Cortex of kidney (tissue), 1 donor: ENCODE measurements at places on chromosomes 1 and 21.

- no peak for DNase-seq
Measured at GRCh38 chr1:223645903-223646302, 19.6 kb downstream of the CAPN8 start.

DNA sequence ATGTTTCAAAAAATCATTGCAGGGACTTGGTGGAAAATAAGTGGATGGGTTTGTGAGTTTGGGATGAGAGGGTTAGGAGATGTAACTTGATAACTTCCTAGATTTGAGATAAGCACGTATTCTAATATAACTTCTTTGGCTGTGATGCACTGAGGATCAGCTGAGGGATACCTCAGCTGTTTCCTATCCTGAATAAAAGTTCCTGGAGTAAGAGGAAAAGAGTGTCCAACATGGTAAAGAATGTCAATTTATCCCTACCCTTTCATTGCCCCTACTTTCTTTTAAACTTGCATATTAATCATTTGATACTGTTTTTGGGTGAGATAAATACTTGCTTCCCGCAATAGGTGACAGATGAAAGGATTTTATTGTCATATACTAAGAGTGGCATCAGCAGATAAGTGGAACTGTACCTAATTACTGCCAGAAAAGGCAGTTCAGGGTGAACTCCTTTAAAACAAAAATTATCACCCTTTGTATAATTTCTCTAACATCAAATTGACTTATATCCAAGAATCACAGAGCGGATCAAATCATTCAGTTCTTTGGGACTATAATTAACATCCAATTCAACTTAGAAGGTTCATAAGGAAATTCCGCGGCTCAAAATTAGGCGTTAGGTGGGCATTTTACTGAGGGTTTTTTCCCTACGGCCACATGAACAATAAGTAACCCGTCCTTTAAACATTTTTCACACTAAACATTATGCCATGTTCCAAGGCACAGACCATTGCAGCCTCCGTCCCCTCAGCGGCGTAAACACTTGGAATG is 1.4 kb upstream of the SUCO start:
- DNase-seq = no peak

- no peak for DNase-seq
Measured at GRCh38 chr1:177355575-177355974, 184.8 kb downstream of the BRINP2 start.

DNA sequence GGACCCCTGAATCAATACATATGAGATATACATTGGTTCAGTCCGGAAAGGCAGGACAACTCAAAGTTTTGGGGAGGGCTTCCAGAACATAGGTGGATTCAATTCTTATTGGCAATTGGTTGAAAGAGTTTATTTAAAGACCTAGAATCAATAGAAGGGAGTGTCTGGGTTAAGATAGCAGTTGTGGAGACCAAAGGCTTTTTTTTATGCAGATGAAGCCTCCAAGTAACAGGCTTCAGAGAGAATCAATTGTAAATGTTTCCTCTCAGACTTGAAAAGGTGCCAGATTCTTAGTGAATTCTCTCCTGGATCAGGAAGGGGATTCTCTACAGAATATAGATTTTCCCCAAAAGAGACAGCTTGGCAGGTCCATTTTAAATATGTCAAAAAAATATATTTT is 27.0 kb upstream of the CD5L start:
- no peak for DNase-seq

GRCh38 chr21:45386336-45386727 is 18.6 kb upstream of the COL18A1 start:
- DNase-seq = no peak

DNA sequence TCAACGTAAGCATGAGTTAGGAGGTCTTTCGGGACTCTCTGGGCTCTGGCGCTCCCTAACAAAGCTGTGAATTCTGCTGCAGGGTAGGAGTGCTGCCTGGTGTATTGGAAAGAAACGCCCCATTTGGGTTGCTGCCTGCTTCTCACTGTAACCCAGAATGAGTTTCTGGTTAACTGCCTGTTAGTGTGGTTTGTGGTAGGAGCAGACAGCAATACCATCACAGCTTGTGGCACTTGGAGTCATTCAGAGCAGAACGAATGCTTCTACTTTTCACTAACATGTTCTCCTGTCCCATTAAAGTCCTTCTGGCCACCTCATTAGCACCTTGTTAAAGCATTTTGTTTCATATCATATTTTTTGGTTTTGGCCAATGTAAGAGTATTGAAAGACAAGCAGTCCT is 18.1 kb downstream of the MAP3K7CL start:
- no peak for DNase-seq

GRCh38 chr1:161954050-161954449 is 69.6 kb downstream of the OLFML2B start:
- no peak for DNase-seq

DNA sequence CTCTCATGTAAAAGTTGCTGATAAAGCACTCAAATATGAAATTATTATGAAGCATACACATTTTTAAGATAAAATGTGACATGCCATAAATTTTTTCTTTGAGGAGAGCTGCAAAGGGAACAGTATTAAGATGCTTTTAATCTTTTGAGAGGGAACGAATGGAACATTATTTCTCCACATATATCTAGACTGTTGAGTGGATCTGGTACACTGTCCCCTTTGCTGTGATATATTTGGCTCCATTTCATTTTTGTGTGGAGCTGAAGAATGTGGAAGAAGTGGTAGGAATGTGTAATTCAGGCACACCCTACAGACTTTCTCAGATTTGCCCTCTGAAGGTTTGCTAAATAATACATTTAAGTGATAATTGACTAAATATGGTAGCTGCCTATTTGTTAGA is 31.7 kb downstream of the PGM1 start:
- DNase-seq = no peak

- DNase-seq = no peak
Measured at GRCh38 chr1:1205769-1206375, 520 bp downstream of the TNFRSF18 start.

DNA sequence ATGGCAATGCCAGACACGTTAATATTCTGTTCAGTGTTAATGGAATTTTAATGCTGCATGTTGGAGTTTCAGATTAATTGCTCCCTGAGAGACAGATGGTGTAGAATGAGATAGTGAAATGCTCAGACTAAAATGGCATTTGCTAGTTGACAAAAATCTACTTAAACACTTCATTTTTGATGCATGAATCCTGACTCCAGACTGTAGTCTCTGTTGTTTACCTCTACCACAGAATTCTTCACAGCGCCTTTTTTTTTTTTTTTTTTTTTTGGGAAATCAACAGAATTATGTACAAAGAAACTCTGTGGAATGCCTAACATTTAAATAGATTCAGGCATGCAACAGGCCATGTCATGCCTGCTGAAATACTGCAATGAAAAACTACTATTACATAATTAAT is 111.3 kb downstream of the PLPPR5 start:
- no peak for DNase-seq

GRCh38 chr1:41241749-41242341 is at the start of gene SCMH1:
TSS of gene SCMH1 (minus strand) at chr1:41242306. CDS start at chr1:41186133, 56,173 bp downstream.
- DNase-seq = no peak

DNA sequence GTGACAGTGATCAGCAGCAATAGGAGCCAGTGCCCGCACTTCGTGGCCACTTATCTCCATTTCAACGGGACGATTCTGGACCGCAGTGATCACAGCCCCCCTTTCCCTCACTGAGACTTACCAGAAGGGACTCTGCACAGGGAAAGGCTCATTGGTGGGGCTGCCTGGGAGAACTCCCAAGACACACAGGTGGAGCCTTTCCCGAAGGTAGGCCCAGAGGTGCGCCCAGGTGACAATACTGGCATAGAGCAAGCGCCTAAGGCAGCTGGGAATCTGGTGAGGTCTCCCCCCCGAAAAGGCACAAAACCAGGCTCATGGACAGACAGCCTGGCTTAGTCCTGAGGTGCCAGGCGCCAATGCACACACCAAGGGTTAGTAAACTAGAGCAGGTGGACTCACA is 318.9 kb downstream of the AJAP1 start:
- DNase-seq = no peak

DNA sequence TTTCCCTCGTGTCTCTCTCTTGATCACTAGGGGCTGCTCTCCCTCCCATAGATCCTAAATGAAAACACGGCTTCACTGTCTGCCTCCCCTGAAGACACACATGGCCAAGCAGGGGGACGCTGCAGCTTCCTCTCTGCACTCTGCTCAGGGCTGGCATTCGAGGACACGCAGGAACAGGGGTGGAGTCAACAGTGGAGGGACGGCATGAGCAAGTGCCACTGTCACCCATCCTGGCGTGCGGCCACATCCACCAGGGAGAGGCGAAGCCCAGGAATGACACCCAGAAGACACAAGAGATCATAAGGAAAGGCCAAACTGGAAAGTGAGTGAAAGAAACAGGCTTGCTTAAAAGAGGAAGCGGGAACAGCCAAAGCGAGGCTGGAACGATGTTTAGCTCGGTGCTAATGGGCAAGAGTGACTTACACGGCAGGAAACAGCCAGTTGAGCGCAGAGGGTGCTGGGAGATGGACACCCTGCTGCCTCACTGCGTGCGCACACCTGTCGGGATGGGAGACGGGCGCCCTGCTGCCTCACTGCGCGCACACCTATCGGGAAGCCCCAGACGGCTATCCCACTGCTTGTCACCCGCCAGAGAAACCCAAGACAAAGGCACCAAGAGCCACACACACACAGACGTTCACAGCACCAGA is 13.6 kb upstream of the C1QTNF12 start:
- no peak for DNase-seq

GRCh38 chr1:10904396-10905358 is 107.8 kb upstream of the TARDBP start:
- DNase-seq = no peak

GRCh38 chr1:162709870-162710269 is 77.6 kb downstream of the DDR2 start:
- no peak for DNase-seq

- DNase-seq = no peak
Measured at GRCh38 chr1:68448365-68448764, 1.4 kb downstream of the RPE65 start.

GRCh38 chr1:99445486-99445885 is 181.2 kb downstream of the PLPPR4 start:
- DNase-seq = no peak

GRCh38 chr1:116677474-116678062 is 10.0 kb upstream of the IGSF3 start:
- no peak for DNase-seq

DNA sequence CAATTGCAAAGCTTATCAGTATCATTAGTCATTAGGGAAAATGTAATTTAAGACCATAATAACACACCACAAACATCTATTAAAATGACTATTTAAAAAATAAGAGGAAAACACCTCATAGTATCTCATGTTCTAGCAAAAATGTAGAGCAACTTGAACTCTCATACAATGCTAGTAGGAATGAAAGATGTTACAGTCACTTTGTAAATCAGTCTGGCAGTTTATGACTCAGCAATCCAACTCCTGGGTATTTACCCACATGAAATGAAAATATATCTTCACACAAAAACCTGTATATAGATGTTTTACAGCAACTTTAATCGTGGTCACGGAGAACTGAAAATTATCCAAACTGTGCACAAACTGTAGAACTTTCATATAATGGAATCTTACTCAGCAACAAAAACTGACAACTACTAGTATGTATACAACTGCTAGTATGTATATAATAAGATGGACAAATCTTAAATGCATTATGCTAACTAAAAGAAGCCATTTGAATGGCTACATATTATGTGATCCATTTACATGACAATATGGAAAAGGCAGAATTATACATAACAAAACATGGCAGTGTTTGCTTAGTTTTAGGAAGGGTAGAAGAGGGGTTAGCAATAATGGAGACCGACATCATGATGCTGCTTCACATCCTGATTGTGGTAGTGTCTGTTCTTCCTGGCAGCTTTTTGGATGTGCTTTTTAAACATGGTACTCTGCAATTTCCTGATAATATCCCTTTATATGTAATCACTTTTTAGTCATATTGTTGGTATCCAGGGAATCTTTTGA is 267.0 kb downstream of the KCTD3 start:
- no peak for DNase-seq

DNA sequence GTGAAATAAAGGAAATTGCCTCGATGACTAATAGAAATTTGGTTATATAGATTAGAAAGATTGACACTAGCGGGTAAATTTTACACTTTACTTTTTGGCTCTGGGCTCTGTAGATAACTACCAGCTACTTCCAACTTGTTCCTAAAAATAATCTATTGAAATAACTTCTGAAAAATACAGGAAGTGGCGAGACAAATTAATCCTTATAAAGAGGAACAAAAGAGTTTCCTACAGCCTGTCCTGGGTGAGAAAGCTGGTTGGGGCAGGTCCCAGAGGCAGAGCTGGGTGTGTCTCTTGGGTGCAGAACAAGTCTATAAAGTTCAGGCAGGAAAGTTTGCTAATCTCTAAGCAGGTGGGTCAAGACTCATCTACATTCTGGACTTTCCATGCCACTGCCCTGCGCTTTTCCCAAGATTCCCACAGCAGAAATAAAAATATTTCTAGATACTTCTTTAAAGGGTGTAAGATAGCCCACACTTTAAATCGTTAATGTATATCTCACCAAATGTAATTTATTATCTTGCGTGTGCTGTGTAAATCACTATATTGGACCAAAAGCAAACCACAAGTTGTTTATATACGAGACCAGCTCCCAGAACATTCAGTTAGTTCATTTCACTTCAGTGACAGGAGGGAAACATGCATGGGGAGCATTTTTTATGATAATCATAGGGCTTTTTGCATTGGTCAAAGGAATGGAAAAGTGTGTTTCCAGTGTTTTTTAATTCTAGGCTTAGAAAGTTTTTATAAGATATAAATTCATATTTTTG is 70.1 kb upstream of the NRIP1 start:
- no peak for DNase-seq

- no peak for DNase-seq
Measured at GRCh38 chr1:27569088-27569460, 34.9 kb downstream of the AHDC1 start.

GRCh38 chr1:237670302-237670701 is 220.4 kb downstream of the ZP4 start:
- no peak for DNase-seq
